ENCODE measurements at places on chromosomes 13 and 19.

- DNase-seq = no peak
Measured at GRCh38 chr13:36945078-36945477, 25.0 kb upstream of the SMAD9 start.

GRCh38 chr13:110126391-110126961, 180.5 kb downstream of the COL4A1 start:
- no peak for DNase-seq

DNA sequence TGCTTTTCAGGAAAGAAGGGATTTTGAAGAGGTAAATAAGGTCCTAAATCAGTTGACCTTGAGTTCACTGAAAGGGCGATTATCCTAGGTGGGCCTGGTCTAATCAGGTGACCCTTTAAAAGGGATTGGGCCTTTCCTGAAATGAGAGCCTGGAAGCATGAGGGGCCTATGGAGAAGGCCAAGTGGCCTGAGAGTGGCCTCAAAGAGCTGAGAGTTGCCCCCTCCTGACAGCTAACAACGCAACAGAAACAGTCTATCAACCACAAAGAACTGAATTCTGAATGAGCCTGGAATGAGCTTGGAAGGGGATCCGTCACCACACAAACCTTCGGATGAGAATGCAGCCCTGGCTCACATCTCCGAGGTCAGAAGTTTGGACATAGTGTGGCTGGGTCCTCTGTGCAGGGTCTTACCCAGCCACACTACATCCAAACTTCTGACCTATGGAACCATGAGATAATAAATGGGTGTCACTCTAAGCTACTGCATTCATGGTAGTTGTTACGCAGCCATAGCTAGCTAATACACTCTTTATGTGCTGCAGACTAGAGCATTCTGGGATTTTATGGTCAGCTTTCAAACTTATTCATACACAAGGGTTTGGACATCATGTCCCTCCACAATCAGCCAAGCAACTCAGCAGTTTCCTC, 72.0 kb downstream of the GNG7 start:
- DNase-seq = no peak

DNA sequence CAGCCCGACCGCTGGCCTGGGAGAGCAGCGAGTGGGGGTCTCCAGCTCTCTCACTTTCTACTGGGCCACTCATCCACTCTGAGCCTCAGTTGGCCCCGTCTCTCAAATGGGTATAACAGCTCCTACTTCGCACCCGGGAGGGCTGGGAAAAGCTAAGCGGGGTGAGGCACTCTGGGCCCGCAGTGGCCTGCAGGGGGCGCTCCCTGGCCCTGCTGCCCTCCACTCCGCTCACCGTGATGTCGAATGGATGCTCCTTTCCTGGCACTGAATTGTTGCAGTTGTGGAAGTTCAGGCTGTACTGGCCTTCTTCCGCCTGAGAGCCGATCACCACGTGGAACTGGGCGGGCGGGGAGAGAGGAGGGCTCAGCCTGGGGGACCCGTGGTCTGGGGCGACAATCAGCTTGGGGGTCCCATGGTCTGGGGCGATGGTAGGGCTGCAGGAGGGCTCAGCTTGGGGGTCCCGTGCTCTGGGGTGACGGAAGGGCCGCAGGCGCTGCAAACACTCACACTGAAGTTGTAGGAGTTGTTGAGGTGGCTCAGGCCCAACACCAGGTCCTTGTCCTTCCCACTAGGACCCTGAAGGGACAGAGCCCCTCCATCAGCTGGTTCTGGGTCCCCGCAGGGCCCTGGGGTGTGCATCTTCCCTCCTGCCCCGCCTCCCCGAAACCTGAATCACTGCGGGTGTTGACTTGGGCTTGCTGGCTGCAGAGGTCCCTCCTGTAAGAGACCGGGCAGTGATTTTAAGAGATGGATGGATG, 3.9 kb downstream of the GPR108 start:
- no peak for DNase-seq

GRCh38 chr13:67833564-67833963, 603.4 kb upstream of the PCDH9 start:
- DNase-seq = no peak

DNA sequence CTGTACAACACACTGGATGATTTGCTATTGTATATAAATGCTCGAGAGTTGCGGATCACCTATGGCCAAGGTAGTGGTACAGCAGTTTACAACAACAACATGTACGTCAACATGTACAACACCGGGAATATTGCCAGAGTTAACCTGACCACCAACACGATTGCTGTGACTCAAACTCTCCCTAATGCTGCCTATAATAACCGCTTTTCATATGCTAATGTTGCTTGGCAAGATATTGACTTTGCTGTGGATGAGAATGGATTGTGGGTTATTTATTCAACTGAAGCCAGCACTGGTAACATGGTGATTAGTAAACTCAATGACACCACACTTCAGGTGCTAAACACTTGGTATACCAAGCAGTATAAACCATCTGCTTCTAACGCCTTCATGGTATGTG, 21.5 kb downstream of the OLFM4 start:
- no peak for DNase-seq

GRCh38 chr19:18849838-18850400, 18.2 kb downstream of the UPF1 start:
- no peak for DNase-seq

DNA sequence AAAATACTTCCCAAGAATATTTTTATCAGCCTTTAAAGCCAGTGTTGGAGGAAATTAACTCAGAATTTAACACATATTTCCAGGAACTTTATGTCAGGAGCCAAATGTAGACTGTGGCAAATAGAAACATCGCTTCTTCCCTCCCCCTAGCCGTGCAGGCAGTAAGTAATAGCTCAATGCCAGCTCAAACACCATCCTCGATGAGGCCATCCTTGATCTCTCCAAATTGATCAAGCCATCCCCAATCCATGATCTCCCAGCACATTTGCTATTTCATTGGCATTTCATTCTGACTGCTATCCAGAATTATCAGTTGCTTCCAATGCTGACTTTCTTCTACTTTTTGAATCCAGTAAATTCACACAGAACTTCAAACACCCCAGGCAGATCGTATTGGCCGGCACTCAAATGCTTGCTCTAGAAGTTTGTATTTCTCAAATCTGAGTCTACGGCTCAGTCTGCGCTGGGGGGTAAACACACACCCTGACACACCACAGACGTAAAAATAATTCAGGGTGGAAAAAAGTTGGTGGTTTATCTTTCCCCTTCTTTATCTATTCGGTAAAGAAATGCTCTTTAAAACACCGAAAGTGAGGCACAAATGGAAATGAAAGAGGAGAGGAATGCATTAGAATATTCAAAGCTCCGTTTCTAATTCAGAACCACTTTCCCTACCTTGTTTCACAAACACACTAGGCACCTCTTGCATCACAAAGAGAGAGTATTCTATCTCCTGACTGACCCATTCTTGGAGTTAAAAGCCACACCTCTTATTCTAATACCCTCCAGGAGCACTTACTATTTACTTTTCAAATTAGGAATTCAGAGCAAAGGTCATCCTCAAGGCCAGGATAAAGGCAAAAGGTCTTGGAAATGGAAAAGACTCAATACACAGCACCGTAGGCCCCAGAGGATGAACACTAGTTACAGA, 991 bp downstream of the OBI1 start:
- DNase-seq = no peak

- no peak for DNase-seq
Measured at GRCh38 chr19:18898081-18898606, 2.2 kb upstream of the CERS1 start.

- no peak for DNase-seq
Measured at GRCh38 chr13:91620670-91621141, 222.3 kb downstream of the GPC5 start.

DNA sequence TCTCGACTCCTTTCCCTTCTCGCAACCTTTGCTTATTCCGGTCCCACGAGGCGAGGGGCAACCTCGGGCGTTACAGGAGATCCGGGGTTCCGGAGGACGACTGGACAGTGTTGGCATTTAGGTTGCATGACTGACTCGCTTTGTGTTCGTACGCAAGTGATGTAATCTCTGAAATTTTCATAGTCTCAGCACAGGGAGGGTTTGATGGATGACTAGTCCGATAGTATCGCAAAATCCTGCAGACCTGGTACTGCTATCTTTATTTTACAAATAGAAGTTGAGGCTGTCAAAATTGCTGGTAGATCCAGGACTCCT, 342 bp downstream of the DDX49 start:
- no peak for DNase-seq

- no peak for DNase-seq
Measured at GRCh38 chr19:4295972-4296771, 6.0 kb downstream of the TMIGD2 start.

DNA sequence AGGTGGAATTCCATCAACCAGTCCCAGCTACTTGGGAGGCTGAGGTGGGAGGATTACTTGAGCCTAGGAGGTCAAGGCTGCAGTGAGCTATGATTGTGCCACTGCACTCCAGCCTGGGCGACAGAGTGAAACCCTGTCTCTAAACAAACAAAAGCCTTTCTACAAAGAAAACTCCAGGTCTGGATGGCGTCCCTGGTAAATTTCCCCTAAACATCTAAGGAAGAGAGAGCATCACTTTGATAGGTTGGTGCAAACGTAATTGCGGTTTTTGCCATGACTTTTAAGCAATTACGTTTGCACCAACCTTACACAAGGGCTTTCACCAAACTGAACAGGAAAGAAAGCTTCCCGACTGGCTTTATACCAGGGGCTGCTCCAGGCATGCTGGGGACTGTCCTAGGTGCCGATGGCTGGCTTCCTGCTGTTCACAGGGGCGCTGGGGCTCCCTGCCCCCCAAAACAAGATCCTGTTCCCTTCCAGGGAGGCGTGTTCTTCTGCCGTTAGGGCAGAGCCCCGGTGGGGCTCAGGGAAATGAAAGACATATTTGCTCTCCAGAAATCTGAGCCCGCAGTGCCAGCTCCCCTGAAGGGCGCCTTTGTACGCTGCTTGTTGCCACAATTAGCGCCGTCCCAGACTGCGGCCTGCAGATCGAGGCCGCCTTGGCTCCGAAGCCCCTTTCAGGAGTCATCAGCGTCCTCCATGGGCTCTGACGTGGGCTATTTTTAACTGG, 38.7 kb upstream of the KLF2 start:
- DNase-seq = no peak

- DNase-seq = peak; percentile 51
Measured at GRCh38 chr19:19361075-19361594, 40.5 kb downstream of the MAU2 start.

DNA sequence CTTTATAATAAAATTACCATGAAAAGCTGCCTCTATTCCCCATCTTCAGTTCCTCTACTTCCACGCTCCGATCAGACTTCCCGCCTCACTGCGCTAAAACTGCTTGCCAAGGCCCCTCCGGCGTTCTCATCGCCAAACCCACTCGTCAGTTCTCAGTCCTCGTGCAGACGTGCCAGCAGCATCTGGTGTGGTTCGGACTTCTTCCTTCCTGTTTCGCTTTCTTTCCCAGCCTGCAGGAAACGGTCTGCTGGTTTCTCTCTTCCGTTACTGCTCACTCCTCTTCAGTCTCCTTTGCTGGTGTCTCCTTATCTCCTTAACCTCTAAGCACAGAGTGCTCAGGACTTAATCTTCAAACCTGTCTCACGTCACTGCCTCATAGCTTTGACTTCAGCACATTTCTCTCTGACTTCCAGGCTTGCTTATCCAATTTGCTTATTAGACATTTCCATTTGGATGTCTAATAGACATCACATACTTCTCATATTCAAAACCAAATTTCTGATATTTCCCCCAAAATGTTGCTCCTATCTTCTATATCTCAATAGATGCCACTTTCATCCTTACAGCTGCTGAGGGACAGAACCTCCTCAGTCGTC, 40.3 kb downstream of the RCBTB2 start:
- no peak for DNase-seq

- no peak for DNase-seq
Measured at GRCh38 chr13:78024996-78025395, 106.4 kb upstream of the EDNRB start.

DNA sequence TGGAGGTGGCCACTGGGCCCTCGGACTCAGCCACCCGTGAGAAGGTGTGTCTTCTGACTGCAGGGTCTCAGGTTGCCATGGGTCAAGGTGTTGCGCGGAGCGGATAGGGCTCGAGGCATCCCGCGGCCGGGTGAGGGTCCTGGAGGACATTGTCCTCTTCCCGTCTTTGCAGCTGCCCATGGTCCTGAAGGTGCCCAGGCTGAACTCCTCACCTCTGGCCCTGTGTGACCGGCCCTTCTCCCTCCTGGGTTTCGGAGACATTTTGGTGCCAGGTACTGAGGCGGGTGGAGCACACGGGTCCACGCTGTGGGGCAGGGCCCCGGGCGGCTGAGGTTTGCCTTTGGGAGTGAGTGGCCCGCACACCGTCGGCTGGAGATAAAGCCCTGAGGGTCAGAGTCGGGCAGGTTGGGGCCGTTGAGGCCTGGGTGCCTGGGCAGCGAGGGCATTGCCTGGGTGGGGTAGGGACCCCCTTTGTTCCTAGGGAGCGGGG, 15.6 kb upstream of the TMPRSS9 start:
- no peak for DNase-seq

DNA sequence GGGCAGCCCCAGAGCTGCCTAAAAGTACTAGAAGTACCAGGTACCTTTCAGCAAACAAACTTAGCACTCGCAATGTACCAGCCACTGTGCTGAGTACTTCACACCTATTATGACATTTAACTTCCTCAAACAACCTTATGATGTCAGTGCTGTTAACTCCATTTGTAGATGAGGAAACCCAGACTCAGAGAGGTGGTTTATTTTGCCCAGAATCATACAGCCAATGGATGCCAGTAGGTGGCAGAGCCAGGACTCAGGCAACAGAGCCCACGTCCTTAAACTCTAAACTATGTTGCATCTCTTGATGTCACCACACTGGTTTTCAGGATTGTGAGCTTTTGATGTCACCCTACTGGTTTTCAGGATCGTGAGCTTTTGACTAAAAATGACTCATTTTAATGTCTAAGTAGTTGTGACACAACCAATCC, 78.9 kb downstream of the FLT1 start:
- no peak for DNase-seq

DNA sequence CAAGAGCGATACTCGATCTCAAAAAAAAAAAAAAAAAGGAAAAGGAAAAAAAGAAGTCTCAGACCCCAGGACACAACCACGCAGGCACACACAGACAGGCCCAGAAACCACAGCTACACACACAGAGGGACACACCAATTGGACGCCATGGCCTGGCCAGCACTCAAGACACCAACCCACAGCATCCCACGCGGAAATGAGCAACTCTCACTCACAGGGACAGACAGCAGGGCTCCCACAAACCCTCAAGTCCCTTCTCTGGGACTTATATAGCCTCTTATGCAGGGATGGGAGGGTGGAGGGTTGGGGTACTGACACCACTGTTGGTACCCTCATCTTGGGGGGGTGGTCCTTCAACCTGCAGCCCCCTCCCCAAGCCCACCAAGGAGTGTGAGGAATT, 5.9 kb downstream of the NOTCH3 start:
- DNase-seq = no peak

- DNase-seq = no peak
Measured at GRCh38 chr13:85243831-85244230, 555.4 kb downstream of the SLITRK6 start.
